Sigmoid colon (tissue), 7 donors: ENCODE measurements at places on chromosomes 6 and 20. TPM values are rescaled to one million over a fixed set of nuclear protein-coding genes. Genes with fewer than 3 reads are reported as not detected.
A peak's percentile ranks its signal among the peaks of the same experiment; 100 is the strongest.

- DNase-seq = peak; percentile 80
- H3K27ac ChIP-seq = no peak overlapping the region
- no peaks in the 10 kb centered on the region for H3K27me3 ChIP-seq
- no peak overlapping the region for H3K4me3 ChIP-seq
- H3K36me3 ChIP-seq = peaks cover 12% of the 10 kb centered on the region
- H3K4me1 ChIP-seq = peaks cover 33% of the 10 kb centered on the region
These were observed 35.3 kb downstream of the FOXP4 start for GRCh38 chr6:41581381-41581991.

DNA sequence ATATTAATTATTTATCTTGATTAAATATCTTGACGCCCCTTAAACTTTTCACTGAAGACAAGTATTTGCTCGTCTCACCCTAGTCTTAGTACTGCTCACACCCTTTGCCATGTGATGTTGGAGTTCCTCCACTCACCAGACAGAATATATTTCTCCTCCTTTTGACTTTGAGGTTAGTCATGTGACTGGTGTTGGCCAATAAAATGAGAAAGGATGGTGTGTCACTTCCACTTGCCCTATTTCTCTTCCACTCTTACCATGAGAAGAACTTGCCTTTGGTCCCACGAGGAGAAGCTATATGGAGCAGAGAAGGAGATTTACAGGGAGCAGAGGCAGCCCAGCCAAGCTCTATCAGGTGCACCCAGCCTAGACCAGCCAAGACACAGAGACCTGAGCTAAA is 64.9 kb upstream of the TAB2 start:
- no peak overlapping the region for H3K27ac ChIP-seq
- no peaks in the 10 kb centered on the region for H3K4me1 ChIP-seq
- no peak overlapping the region for H3K4me3 ChIP-seq

- H3K4me1 ChIP-seq = no peaks in the 10 kb centered on the region
- no peaks in the 10 kb centered on the region for H3K27me3 ChIP-seq
- H3K36me3 ChIP-seq = no peaks in the 10 kb centered on the region
- no peak for DNase-seq
These were observed 60.2 kb downstream of the LRRC1 start for GRCh38 chr6:53854843-53855567.

DNA sequence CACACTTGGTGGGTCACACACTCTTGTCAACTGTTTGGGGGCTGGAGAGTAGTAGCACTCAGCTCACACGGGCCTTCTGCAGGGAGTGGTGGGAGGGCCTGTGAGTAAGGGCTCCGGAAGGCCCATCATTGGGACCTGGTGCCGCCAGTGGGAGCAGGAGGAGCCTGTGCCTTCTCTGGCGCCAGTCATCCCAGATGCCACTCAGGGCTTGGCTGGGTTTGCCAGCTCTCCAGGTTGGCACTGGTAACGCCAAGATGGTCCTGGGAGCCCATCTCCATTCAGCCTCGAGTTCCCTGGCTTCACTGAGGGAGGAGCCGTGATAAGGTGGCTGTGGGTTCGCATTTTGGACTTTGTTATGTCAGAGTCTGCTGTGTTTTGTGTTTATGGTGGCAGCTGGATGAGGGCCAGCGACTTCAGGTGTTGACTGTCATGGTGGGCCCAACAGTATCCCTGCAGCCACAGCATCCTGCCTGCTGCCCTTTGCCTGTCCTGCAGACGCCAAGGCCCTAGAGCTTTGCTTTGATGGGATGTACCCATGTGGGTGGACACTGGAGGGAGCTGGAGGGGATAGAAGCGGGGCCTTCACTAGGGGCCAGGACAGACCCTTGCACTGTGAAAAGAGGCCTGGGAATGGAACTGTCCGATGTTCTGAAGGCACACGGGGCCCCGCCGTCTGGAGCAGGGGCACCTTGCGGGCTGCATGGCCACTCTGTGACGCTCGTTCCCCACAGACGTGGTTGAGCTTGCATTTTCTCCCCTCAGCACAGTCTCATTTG is 13.3 kb upstream of the DNAJC5 start:
- peaks cover 17% of the 10 kb centered on the region for H3K36me3 ChIP-seq
- H3K27ac ChIP-seq = no peak overlapping the region
- H3K4me3 ChIP-seq = no peak overlapping the region
- no peaks in the 10 kb centered on the region for H3K27me3 ChIP-seq
- H3K4me1 ChIP-seq = no peaks in the 10 kb centered on the region

GRCh38 chr6:91213229-91213901 is 626.5 kb upstream of the MAP3K7 start:
- no peaks in the 10 kb centered on the region for H3K4me1 ChIP-seq
- no peaks in the 10 kb centered on the region for H3K36me3 ChIP-seq
- H3K27me3 ChIP-seq = no peaks in the 10 kb centered on the region
- no peak overlapping the region for H3K4me3 ChIP-seq
- no peak for DNase-seq
- H3K27ac ChIP-seq = no peak overlapping the region

- H3K4me1 ChIP-seq = no peaks in the 10 kb centered on the region
- DNase-seq = no peak
- no peak overlapping the region for H3K27ac ChIP-seq
- no peaks in the 10 kb centered on the region for H3K36me3 ChIP-seq
- no peak overlapping the region for H3K4me3 ChIP-seq
These were observed 18.7 kb downstream of the CCDC170 start for GRCh38 chr6:151512481-151512880.

GRCh38 chr6:130671577-130671976 is 155.6 kb upstream of the SMLR1 start:
- H3K27ac ChIP-seq = no peak overlapping the region
- H3K27me3 ChIP-seq = no peaks in the 10 kb centered on the region
- H3K36me3 ChIP-seq = no peaks in the 10 kb centered on the region
- peak; percentile 64 for DNase-seq

DNA sequence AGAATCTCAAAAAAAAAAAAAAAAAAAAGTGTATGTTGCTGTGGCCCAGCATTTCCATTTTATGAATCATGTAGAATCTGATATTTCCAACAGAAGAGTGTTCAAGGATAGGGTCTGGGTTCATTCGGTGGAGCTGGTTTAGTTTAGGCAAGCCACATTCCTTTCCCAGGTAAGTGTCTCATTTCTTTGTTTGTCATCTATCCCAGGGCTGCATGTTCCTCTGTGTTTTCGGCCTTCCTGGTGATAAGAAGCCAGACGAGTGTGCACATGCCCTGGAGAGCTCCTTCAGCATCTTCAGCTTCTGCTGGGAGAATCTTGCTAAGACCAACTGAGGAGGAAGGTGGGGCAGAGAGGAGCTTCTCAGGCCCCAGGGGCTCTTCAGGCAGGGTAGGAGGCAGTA is 38.2 kb downstream of the NFYA start:
- no peaks in the 10 kb centered on the region for H3K27me3 ChIP-seq
- H3K36me3 ChIP-seq = no peaks in the 10 kb centered on the region
- H3K4me1 ChIP-seq = no peaks in the 10 kb centered on the region
- H3K27ac ChIP-seq = no peak overlapping the region

- no peaks in the 10 kb centered on the region for H3K36me3 ChIP-seq
- peaks cover 29% of the 10 kb centered on the region for H3K4me1 ChIP-seq
- no peak overlapping the region for H3K27ac ChIP-seq
- no peak for DNase-seq
These were observed 2.8 kb upstream of the ASF1A start for GRCh38 chr6:118890997-118891790.

DNA sequence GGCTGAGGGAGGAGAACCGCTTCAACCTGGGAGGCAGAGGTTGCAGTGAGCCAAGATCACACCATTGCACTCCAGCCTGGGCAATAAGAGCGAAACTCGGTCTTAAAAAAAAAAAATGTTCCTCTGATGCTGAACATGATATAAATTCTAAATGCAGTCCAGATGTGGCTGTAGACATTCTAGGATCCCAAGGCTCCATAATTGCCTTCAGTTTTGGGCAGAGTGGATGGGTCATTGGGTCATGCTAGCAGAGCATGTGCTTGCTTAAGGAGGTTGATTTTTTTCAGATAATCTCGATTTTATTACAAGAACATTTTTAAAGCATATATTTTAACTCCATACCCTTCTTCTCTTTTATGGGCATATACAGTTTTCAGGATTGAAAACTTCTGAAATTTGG is 112.0 kb downstream of the UTRN start:
- H3K27me3 ChIP-seq = no peaks in the 10 kb centered on the region
- no peak overlapping the region for H3K27ac ChIP-seq
- H3K4me1 ChIP-seq = no peaks in the 10 kb centered on the region

DNA sequence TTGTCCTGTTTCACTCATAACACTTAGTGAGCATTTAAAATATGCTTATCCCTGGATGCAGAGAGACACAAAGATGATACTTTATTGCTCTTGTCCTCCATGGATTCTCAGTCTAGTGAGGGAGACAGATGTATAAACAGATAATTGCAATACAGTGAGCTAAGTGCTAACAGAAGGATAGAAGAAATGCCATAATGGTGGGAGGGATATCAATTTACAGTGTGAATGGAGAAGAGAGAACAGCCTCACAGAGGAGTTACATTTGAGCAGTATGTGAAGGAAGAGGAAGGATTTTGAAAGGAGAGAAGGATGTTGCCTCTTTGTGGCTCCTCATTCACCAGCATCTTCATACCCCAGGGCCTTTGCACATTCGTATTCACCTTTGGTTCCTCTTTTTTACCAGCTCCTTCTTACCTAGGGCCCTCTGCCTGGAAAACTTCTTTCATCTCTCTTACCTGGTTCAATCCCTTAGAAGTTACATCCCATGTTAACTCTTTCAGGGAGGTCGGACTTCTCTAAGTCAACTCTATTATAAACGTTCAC is 341.7 kb downstream of the PRL start:
- H3K27ac ChIP-seq = peak overlapping the region; percentile 71
- no peaks in the 10 kb centered on the region for H3K36me3 ChIP-seq
- H3K4me1 ChIP-seq = peaks cover 25% of the 10 kb centered on the region
- no peak for DNase-seq

- H3K4me3 ChIP-seq = no peak overlapping the region
- DNase-seq = peak; percentile 75
- H3K36me3 ChIP-seq = no peaks in the 10 kb centered on the region
- no peaks in the 10 kb centered on the region for H3K4me1 ChIP-seq
- no peaks in the 10 kb centered on the region for H3K27me3 ChIP-seq
- peak overlapping the region; percentile 51 for H3K27ac ChIP-seq
These were observed 304.4 kb upstream of the PLCB4 start for GRCh38 chr20:8764344-8764962.

DNA sequence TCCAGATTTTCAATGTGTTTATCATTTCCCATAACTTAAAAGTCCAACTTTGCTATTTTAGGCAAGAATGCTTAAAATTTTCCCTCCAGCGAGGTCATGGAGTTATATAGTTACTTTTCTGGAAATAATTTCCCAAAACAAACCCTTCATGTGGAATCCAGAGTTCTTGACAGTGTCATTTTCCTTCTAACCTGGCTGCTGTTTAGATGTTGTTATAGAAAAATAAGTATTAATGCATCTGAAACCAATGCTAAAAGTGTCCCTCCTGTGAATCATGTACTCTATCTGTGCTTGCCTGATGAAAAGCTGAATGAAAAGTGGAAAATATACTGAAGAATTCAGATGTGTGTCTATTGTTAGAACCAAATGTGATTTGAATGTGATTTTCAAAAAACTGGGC is 245.3 kb upstream of the HSF2 start:
- no peak overlapping the region for H3K4me3 ChIP-seq
- no peaks in the 10 kb centered on the region for H3K27me3 ChIP-seq
- no peak overlapping the region for H3K27ac ChIP-seq

GRCh38 chr6:56954403-56955170 is at the start of gene BEND6:
Gene BEND6, plus strand, starts transcription at chr6:56955107. Its CDS starts 26,704 bp downstream, at chr6:56981811.
- H3K4me3 ChIP-seq = peak within 1 kb of the TSS; percentile 68
- peak within 1 kb of the TSS; percentile 76 for H3K27ac ChIP-seq
- H3K36me3 ChIP-seq = no peaks in the 10 kb centered on the region

DNA sequence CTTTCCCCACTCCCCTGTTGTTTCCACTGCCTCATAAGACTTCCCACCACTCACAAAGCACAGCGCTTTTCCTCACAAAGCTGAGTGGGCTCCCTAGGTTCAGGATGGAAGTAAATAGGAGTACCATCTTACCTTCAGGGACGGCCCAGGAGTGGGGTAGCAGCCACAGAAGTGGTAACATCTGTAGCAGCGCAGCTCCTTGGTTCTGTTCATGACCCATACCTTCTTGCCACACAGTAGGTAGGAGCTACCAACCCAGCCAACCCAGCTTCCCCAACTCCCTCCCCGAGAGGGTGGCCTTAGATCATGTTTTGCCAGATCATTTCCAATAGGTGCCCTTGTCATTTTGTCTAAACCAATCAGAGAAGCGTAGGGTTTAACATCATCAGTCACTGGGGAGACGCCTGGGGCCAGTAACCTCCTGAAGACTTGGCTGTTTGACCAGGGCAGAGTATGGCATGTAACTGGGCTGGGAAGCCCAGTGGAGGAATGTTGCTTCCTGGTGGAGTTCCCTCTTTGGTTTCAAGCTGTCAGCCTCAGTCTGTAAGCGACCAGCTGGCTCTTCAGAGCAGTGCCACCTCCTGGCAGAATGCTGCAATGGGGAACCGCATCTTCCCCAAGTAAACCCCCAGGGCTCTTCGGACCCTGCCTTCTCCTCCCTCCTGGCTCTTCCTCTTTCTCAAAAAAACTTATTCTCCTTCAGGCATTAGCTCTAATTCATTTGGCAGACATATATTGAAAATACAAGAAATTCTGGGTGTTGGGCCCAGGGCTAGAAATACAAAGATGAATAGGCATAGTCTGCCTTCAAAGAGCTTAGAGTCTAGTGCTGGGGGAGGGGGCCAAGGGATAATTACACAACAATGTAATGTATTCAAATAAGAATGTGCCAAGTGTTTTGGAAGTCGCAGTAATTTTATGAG is at the start of gene HLA-DMA:
Gene HLA-DMA, minus strand, starts transcription at position 281 of the 923 bp plus-strand sequence. Its CDS starts 61 bp downstream, at position 220.
- no peak within 1 kb of the TSS for H3K4me3 ChIP-seq
- peak within 1 kb of the TSS; percentile 83 for H3K27ac ChIP-seq
- H3K27me3 ChIP-seq = no peaks in the 10 kb centered on the region

GRCh38 chr20:8853805-8854338 is 215.0 kb upstream of the PLCB4 start:
- H3K4me1 ChIP-seq = no peaks in the 10 kb centered on the region
- H3K36me3 ChIP-seq = no peaks in the 10 kb centered on the region
- no peaks in the 10 kb centered on the region for H3K27me3 ChIP-seq

The OVOL2 gene
- 13.2 TPM for polyA plus RNA-seq

The PMEPA1 gene
- 6.5 TPM for polyA plus RNA-seq

The PDSS2 gene
- 18.5 TPM for polyA plus RNA-seq

The SPEF1 gene
- polyA plus RNA-seq = not detected

The ATXN1 gene
- 4.8 TPM for polyA plus RNA-seq

The RANBP9 gene
- polyA plus RNA-seq = 22.2 TPM

The OXT gene
- not detected for polyA plus RNA-seq

The FBXO5 gene
- 5.4 TPM for polyA plus RNA-seq
